ENCODE measurements at places on chromosomes 11 and 22.

GRCh38 chr11:36015799-36016198 is 71.9 kb downstream of the LDLRAD3 start:
- no peak for DNase-seq

DNA sequence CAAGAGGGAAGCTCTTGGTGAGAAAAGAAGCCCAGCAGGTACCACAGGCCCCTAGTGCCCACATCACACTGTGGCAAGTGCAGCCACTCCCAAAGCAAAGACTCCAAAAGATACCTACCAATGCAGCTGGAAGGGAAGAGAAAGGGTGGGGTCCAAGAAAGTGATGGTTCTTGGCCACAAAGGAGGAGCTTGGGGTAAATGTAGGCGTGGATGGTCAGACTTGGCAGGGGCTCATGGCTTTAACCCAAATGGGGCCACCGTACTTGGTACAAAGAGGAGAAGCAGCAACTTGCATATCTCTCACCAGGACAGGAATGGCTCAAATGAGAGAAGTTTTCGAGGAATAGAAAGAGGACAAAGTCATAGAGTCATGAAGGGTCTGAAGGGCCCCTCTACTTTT is 4.8 kb downstream of the MAP3K11 start:
- DNase-seq = no peak

DNA sequence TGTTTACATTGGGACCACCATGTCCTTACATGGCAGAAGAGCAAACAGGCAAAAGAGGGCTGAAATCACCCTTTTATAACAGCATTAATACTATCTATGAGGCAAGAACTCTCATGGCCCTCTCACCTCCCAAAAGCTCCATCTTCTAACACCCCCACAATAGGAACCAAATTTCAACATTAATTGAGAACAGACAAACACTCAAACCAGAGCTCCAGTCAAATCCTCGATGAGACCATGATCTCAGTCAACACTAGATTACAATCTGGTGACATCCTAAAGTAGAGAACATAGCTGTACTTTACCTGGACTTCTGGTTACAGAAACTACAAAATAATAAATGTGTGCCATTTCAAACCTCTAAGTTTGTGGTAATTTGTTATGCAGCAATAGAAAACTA is 25.1 kb downstream of the OR2AG2 start:
- DNase-seq = no peak

- no peak for DNase-seq
Observed at GRCh38 chr22:32281072-32281471, 25.9 kb upstream of the SLC5A4 start.

DNA sequence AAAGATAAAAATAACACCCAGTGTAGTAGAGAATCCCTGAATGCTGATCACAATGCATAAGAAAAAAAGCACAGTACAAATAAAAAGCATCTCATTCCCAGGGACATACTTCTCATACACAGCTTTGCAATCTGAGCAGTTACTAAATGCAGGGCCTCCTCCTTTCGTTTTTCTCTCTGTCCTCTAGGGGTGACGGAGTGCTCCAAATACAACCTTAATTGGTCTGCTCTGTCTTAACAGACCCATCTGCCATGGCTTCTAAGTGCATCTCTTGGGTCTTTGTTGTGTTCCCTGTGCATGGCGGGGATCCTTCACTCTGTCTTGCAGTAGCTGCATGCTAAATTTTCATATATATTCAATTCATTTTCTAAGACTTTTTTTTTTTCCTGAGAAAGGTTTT is 1114.2 kb upstream of the RAG2 start:
- DNase-seq = no peak

GRCh38 chr22:19359554-19360299 is 68.2 kb upstream of the CLTCL1 start:
- DNase-seq = peak; percentile 71

- no peak for DNase-seq
Observed at GRCh38 chr11:118124929-118125535, 27.6 kb downstream of the SCN4B start.

DNA sequence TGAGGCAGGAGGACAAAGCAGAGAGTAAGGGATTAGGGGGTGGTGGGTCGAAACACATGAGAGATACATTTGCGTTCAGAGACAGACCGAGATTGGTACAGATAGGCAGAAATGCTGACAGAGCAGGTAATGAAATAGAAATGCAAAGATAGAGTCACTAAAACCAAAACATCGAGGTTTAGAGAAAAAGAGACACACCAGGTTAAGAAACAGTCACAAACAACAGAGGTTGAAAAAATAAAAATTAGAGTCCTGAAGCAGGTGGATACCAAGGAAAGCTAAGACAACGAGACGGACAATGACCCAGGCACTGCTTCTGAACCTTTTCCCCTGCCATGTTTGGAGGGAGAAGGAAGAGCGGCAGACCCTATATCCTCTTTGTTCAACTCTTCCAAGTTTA is 1.2 kb upstream of the MAPK1 start:
- peak; percentile 4 for DNase-seq

DNA sequence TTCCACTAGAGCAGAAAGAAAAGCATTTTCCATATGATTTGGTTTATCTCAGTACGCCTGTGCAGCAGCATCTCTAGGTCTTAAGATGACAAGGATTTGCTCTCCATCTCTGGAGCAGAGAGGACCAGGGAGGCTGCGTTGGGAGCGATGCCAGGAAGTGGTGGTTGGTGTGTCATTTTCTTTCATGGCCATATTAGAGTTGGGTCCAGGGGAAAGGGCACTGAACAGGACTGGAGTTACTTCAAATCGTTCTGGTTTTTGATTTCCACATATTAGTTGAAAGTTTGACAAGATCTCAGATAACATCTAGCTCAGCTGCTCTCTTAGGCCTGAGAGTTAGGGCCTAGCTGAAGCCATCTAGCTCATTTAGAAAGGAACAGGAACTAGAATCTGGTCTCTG is 157.7 kb downstream of the ADAMTS15 start:
- DNase-seq = no peak

- DNase-seq = peak; percentile 97
Observed at GRCh38 chr11:95790123-95790932, at the start of gene CEP57. Gene CEP57 (plus strand): TSS chr11:95790498. CDS start chr11:95790699, 201 bp downstream.

DNA sequence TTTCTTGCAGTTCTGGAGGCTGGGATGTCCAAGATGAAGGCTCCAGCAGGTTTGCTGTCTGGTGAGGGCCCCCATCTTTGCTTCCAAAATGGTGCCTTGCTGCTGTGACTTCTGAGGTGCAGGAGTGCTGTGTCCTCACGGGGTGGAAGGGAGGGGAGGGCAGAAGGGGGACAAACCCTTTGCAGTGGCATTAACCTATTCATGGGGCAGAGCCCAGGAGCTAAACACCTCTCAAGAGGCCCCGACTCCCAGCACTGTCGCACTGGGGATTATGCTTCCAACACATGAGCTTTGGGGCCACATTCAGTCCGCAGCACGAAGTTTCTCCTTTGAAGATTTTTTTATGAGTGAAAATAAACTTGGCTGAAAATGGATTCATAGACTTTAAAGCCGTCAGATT is 25.5 kb upstream of the OSBPL5 start:
- no peak for DNase-seq

GRCh38 chr11:46718155-46719019 is 626 bp upstream of the F2 start:
- DNase-seq = no peak

GRCh38 chr11:65134952-65135632 is 773 bp upstream of the SYVN1 start:
- DNase-seq = peak; percentile 92

GRCh38 chr22:49929994-49930575 is 11.7 kb downstream of the CRELD2 start:
- no peak for DNase-seq

- no peak for DNase-seq
Observed at GRCh38 chr22:41762980-41763779, 37.3 kb upstream of the CCDC134 start.

All from osteocyte (in vitro differentiated cells).